NCI-H510A (cell line): ENCODE measurements at places on chromosomes 3 and 15.

GRCh38 chr3:71806736-71807135, 21.8 kb upstream of the PROK2 start:
- DNase-seq: no peak

- no peak for DNase-seq
Measured at GRCh38 chr15:91769476-91769875, 84.0 kb upstream of the SLCO3A1 start.

DNA sequence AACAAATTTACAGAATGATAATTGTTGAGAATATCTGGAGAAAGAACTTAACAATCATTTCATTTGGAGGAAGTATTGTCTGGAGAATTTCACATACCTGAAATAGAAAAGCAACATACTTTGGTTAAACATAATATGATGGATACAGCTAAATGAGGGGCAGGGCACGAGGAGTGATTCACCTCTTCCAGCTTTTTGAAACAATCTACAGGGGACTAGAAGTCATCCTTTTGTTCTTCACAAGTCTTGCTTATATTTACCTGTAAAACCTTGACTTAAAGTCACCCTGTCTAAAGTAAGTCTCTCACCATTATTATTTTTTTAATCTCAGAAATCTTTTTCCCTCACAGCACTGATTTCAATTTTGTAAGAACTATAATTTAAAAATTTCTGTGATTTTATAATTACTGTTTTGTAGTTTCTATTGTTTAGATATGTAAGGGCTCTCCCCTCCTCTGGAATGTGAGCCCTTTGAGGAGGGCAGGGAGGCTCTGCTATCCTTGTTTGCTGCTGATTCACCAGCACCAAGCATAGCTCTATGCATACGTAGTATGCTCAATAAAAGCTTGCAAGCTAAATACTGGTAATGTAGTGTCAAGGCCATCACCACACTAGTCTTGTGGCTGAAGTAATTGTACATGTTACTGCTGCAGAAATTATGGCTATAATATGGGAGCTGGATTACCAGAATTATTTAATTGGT, 193.9 kb upstream of the THRB start:
- DNase-seq: no peak

DNA sequence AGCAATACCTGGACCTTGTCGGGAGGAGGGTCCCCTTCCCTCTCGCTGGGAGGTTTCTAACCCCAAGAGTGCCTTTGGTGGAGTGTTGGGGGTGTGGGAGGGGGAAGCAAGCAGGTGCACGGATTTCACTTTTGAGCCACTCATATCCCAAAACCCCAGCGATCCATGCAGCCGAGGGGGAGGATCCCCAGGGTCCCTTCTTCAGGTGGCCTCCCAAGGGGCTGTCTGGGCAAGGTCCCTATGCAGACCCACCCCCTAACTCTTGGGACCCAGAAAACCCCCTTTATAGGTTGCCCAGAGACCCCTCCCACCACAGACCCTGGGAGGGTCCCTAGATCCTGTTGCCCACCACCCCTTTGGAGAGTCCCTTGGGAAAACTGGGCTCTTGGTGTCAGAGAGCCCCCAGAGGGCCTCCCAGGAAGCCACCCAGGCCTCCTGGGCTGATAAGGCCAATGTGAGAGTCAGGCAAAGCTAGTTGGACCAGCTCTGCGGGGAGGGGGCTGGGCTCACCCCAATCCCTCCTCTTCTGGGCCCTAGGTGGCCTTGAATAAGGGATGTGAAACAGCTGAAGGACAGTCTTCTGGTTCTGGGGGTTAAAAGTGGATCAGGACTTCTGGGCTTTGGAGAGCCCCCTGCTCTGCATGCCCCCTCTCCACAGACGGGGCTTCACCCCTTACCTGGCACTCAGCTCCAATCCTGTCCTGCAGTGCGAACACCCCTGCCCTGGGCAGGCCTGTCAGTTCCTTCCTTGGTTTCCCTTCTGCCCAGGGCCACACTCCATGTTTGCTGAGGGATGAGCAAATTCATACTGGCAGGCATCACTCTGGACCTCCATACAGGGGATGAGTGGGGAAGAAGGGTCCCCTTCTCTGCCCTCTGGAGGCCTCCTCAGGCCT, 932 bp upstream of the PLCD1 start:
- no peak for DNase-seq

GRCh38 chr15:46080016-46080415, 445.2 kb downstream of the SQOR start:
- no peak for DNase-seq

DNA sequence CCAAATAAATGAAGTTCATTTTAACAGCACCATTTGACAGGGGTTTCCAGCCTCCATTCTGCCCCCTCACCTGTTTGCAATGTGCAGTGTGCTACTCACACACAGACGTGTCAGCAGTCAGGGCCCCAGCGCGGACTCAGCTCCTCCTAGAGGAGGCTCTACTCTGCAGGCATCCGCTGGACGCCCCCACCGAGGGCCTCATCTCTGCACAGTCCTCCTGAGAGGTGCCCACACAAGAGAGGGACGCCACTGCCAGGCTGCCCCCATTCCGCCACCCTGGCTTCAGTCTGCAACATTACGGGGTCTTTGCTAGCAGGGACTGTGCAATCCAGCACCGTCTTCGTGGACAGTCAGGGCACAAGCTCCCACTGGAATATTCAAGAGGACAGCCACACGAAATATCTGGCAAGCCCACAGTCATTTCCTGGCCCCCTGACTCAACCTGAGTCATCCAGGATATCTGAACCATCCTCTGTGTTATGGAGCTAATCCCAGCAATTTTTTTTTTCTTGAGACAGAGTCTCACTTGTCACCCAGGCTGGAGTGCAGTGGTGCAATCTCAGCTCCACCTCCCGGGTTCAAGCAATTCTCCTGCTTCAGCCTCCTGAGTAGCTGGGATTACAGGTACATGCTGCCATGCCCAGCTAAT, 255.0 kb downstream of the OCA2 start:
- DNase-seq: no peak

DNA sequence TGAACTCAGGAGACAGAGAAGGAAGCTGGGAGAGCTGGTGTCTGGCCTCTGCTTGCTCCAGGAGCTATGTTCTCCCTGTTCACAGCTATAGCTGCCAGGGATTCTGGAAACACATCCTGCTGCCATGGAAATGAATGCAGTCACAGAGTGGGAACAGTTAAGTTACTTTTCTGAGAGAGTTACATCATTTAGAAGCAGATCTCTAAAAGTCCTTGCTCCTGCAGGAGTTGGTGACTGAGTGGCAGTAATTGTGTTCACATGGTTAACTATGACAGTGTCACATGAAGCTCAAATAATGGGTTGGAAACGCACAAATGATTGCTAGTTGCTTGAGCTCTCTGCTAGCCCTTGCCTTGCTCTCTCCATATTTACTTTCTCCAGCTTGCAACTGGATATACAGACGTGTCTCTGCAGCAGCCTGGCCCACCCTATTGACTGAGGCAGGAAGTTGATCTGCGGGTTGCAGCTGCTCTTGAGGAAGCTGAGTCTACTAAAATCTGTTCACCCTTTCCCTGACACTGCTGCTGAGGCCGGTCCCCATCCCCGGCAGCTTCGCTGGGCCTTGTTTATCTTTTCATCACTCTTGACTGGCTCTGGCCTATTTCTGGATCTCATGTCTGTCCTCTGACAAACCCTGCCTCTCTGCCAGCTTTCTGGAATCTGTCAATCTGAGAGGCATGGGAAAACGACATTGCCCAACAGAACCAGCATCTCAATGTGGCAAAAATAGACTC, 16.7 kb upstream of the ISLR start:
- no peak for DNase-seq

- DNase-seq: no peak
Measured at GRCh38 chr15:42084465-42085235, 9.7 kb downstream of the PLA2G4D start.
